ENCODE measurements at places on chromosomes 3 and 15.
A peak's percentile ranks its signal among the peaks of the same experiment; 100 is the strongest.

GRCh38 chr3:30523366-30523765 lies 83.0 kb upstream of the TGFBR2 start:
- no peaks in the 10 kb centered on the region for H3K27me3 ChIP-seq
- H3K4me3 ChIP-seq = no peak overlapping the region
- no peaks in the 10 kb centered on the region for H3K36me3 ChIP-seq
- no peaks in the 10 kb centered on the region for H3K4me1 ChIP-seq
- no peak overlapping the region for H3K27ac ChIP-seq

- peaks cover 14% of the 10 kb centered on the region for H3K4me1 ChIP-seq
- DNase-seq = no peak
- H3K27ac ChIP-seq = no peak overlapping the region
These were observed 1.8 kb downstream of the CCRL2 start for GRCh38 chr3:46408853-46409252.

DNA sequence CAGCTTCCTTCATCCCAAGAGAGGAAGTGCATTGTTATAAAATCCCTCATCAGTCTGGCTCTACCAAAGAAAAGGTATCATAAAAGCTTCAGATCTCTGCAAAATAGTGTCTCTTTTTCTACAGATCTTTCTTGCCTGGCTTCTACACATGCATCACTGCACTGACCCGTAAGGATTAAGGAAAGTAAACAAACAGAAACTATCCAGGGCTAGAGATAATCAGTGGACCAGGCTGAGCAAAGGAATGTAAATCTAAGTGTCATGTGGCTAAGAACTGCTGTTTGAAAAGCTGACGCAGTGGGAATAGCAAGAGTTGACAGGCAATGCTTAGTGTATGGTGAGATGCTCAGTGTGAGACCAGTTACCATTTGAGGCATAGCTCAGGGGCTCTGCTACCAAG lies 339.7 kb downstream of the IL5RA start:
- H3K27ac ChIP-seq = peak overlapping the region; percentile 50
- H3K4me3 ChIP-seq = no peak overlapping the region
- peaks cover 11% of the 10 kb centered on the region for H3K4me1 ChIP-seq

GRCh38 chr3:169811631-169812331 lies 889 bp upstream of the LRRIQ4 start:
- peaks cover 7% of the 10 kb centered on the region for H3K4me1 ChIP-seq
- H3K4me3 ChIP-seq = peak overlapping the region; percentile 38
- DNase-seq = peak; percentile 30
- no peaks in the 10 kb centered on the region for H3K27me3 ChIP-seq
- H3K36me3 ChIP-seq = no peaks in the 10 kb centered on the region

GRCh38 chr3:60215946-60216345 lies 1035.3 kb downstream of the FHIT start:
- DNase-seq = no peak
- peaks cover 9% of the 10 kb centered on the region for H3K4me1 ChIP-seq
- no peaks in the 10 kb centered on the region for H3K36me3 ChIP-seq
- no peaks in the 10 kb centered on the region for H3K27me3 ChIP-seq
- H3K4me3 ChIP-seq = no peak overlapping the region

DNA sequence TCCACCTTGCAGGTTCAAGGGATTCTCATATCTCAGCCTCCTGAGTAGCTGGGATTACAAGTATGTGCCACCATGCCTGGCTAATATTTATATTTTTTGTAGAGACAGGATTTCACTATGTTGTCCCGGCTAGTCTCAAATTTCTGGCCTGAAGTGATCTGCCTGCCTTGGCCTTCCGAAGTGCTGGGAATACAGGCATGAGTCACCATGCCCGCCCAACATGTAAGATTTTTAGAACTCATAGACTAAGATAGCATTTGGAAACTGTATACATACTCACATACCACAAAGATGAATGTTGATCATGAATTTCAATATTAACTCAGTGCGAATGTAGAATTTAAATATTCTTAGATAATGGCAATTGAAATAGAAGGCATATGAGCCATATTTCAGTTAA lies 718.9 kb downstream of the NLGN1 start:
- no peaks in the 10 kb centered on the region for H3K36me3 ChIP-seq
- H3K4me1 ChIP-seq = peaks cover 3% of the 10 kb centered on the region
- H3K27me3 ChIP-seq = no peaks in the 10 kb centered on the region
- no peak overlapping the region for H3K27ac ChIP-seq
- H3K4me3 ChIP-seq = no peak overlapping the region

GRCh38 chr3:88150806-88151205 lies 1.0 kb downstream of the C3orf38 start:
- peak overlapping the region; percentile 90 for H3K27ac ChIP-seq
- no peaks in the 10 kb centered on the region for H3K27me3 ChIP-seq
- peak overlapping the region; percentile 52 for H3K4me3 ChIP-seq

GRCh38 chr3:52402101-52402521 lies 42.8 kb downstream of the SEMA3G start:
- no peaks in the 10 kb centered on the region for H3K36me3 ChIP-seq
- H3K4me1 ChIP-seq = no peaks in the 10 kb centered on the region
- no peak overlapping the region for H3K4me3 ChIP-seq
- no peak for DNase-seq
- H3K27ac ChIP-seq = no peak overlapping the region
